ENCODE measurements at places on chromosomes 16 and 17.
A peak's percentile ranks its signal among the peaks of the same experiment; 100 is the strongest.

DNA sequence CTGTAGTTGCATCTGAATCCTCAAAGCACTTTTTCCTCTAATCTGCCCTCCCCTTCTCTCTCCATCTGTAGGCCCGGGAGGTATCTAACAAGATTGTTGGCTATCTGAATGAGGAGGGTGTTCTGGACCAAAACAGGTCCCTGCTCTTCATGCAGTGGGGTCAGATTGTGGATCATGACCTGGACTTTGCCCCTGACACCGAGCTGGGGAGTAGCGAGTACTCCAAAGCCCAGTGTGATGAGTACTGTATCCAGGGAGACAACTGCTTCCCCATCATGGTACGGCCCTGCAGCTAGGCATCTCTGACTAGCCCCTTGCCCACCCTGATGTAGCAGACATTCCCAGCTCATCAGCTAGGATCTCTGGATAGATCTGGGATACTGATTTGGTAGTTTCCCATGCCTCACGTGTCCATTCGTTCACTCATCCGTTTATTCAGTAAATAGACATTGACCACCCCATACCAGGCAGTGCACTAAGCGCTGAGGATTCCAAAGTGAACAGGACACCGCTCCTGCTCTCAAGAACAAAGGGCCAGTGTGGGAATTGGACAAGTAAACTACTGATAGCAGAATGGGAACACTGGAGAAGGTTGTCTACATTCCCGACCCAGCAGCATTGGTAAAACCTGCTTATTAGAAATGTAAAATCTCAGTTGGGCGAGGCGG is 12.1 kb downstream of the LPO start:
- DNase-seq = no peak

- no peak for DNase-seq
These were observed 24.0 kb downstream of the MYO19 start for GRCh38 chr17:36510636-36511035.

DNA sequence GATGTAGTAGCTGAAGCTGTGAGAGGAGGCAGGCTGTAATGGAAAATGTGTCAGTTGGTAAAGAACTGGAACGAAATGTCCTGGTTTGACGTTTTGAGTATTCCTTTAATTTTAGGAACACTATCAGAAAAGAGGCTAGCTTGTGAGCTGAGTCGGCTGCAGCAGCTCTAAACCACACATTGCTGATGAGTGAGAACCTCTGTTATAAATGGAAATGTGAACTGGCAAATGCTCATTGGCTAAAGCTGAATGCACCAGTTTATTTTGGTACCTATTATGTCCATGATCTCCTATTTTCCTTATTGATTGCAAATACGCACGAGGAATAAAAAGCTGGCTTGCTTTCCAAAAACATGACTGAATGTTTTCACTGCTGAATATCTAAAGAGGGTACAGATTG is 11.0 kb upstream of the WIPI1 start:
- DNase-seq = no peak

- DNase-seq = no peak
These were observed 618 bp downstream of the RUSF1 start for GRCh38 chr16:31507617-31507928.

DNA sequence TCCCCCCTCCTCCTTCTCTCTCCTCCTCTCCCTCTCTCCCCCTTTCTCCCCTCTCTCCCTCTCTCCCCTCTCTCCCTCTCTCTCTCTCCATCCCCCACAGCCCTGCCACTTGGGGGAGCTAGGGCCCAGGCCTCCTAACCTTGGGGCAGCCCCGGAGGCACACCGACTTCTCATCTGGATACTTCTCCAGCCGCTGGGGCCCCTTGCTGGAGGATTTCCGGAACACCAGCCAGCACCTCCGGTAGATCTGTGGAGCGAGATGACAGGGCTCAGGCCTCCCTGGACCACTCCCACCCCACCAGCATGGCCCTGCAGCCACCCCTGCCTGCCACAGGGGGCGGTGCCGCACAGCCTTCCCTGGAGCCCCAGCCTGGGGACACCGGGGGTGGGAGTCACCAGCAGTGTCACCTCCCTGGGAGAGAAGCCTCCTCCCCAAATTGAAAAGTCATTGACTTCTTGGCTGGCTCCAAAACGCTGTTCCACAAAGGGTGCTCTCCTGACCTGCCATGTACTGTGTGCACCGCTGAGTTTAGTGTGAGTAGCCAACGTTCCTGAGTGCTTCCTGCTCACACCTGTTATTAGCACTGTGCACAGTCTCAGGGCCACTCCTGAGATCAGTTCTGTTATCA is 10.5 kb downstream of the DOK4 start:
- DNase-seq = no peak

- no peak for DNase-seq
These were observed 4.3 kb upstream of the ALDOC start for GRCh38 chr17:28580959-28581358.

GRCh38 chr17:40511667-40512220 is 10.3 kb upstream of the TNS4 start:
- DNase-seq = no peak

- DNase-seq = no peak
These were observed 4.7 kb downstream of the NUBP2 start for GRCh38 chr16:1787322-1788094.

DNA sequence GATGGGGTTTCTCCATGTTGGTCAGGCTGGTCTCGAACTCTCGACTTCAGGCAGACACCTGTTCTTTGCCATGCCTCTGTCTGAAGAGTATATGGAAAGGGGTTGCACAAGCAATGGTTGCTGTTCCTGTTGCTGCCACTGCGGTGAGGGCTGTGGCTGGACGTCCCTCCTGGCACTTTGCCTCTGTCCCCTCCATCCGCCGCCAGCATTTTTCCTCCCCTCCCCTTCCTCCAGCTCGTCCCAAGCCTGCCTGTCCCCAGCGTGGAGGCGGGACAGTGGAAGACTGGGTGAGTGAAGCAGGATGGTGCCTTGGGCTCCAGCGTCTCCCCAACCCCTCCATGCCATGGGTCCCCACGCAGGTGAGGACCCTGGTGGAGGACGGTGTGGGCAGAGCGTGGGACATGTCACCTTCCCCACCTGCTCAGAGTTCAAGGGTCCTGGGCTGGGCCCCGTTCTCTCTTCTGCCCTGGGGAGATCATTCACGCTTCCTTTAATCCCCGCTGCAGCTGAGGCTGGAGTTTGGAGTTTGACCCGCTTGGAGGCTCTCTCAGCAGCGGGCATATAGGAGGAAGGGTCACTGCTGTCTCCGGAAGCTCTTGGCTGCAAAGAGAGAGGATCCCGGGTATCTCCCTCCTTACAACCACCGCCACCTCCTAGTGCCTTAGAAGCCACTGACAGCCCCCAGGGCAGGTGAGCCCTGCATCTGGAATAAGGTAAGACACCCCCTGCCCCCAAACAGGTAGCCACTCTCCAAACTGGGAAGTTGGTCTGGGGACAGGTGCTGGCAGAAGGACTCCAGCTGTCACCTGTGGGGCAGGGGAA is at the start of gene SLC5A11:
Gene SLC5A11, plus strand, starts transcription at position 238 of the 822 bp plus-strand sequence. CDS start 12,681 bp downstream, outside the sequence.
- no peak for DNase-seq

GRCh38 chr17:78935419-78936323 is 10.5 kb upstream of the TIMP2 start:
- peak; percentile 85 for DNase-seq

DNA sequence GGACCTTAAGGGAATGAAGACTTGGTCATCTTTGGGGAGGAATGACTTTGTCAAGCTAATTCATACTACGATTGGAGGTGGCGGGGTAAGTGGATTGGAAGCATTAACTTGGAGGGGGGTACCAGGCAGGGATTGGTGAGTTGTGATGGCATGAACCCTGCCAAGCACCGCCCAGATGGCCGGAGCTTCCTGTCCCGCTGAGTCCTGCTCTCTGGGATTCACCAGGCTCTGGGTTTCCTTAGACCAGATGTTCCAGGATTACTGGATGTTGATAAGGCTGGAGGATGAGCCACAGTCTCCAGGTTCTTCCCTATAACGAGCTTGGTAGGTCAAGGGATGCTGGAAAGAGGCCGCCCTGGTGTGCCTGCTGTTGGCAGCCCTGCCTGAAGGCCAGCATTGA is 154.9 kb downstream of the SDK2 start:
- no peak for DNase-seq

DNA sequence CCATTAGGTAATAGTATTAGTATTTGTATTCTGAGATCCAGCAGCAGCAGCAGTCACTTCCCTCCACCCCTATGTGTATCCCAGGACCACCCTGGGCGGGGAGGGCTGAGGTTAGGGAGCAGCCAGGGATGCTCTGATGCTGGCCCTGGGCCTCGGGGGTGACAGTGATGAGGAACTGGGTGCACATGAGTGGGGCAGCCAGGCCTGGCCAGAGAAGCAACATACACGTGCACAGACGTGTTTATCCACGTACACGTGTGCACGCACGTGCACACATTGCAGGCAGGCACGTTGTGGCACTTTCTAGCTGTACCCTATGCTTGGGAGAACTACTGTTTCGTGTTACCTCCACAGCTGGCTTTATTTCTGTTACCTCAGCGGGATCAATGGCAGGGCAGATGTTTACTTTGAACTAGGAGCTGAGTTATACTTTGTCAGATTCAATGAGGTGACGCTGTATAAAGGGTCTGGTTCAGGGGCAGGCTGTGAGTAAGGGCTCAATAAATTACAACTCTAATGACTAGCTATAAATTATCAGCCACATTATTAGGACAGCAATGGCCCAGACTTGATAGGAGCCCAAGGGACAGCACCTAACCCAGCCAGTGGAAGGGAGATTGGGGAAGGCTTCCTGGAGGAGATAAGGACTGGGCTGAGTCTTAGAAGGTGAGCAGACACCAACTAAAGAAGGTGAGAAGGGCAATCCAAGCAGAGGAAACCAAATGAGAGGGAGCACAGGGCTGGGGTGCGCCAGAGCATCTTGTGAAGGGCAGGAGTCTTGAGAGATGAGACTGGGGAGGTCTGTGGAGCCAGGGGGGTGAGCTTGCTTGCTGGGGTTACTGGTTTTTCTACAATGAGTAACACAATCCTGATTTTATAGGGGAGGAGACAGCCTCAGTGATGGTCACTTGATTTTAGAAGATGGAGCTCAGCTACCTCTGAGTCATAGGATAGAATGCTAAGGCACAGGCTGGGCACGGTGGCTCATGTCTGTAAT is 22.4 kb upstream of the CA4 start:
- DNase-seq = no peak

- no peak for DNase-seq
These were observed 312.2 kb downstream of the TMEM114 start for GRCh38 chr16:8278031-8278580.

DNA sequence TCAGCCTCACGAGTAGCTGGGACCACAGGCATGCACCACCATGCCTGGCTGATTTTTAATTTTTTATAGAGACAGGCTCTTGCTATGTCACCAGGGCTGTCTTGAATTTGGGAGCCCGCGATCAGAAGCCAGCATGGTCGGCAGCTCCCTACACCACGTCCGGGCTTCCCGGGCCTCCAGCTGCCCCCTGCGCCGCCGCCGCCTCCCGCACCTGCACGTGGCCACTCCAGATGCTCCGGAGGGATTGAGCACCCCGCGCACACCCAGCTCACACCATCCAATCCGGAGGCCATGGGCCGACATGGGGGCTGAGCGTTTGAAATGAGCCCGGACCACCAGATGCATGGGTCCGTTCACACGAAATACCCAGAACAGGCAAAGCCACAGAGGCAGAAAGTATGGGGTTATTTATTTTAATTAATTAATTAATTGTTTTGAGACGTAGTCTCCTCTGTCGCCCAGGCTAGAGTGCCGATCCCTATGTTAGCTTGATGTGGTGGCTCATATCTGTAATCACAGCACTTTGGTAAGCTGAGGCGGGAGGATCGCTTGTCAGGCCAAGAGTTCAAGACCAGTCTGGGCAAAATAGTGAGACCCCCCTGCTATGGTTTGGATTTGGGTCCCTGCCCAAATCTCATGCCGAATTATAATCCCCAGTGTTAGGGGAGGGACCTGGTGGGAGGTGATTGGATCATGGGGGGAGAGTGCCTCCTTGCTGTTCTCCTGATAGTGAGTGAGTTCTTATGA is 17.1 kb upstream of the PDXDC1 start:
- no peak for DNase-seq

- no peak for DNase-seq
These were observed 367.5 kb downstream of the CPPED1 start for GRCh38 chr16:12436201-12436657.

- DNase-seq = no peak
These were observed 380.4 kb upstream of the CCL2 start for GRCh38 chr17:33874617-33875060.

DNA sequence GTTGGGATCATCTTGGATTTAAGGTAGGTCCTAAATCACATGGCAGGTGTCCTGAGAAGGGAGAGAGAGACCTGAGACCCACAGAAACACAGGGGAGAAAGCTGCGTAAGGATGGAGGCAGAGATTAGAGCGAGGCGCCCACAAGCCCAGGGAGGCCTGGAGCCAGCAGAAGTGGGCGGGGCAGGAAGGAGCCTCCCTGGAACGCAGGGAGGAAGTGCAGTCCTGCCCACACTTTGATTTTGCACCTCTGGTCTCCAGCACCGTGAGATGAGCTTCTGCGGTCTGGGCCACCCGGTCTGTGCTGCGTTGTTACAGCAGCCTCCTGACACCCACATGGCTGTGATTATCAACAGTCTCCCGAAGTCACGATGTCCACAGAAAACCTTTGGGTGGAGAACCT is 6.4 kb downstream of the DNASE1L2 start:
- DNase-seq = no peak

- DNase-seq = peak; percentile 36
These were observed 59.0 kb downstream of the TANGO6 start for GRCh38 chr16:68902003-68902968.

DNA sequence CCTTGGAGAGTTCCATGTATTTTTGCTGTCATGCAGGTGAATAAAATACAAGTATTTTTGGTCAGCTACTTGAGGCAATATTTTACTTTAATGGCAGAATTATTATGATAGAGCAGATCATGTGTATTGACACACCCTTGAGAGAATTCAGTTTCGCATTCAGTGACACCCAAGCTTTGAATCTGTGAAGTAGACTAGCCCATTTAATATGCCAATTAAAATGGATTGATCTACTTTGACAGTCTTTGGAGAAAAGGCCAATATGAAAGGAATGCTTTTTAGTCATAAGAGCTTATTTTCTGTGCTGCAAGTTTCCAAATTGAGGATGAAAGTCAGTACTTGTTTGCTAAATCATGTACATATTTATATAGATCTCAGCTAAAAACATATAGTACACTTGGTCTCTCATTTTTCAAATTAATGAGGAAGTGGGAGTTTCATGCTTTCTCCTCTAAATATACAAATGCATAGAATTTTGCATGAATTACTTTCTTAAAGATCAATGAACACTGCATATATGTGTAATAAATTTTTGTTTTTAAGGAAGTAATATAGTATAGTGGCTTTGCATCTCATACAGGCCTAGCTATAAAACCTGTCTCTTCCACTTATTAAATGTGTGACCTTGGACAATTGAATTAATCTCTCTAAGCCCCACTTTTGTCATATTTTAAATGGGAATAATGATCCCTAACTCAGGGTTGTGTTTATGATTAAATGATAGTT is 161.5 kb downstream of the PHKB start:
- DNase-seq = no peak

All from muscle of arm (tissue), 14 donors.